ENCODE measurements at places on chromosomes 4 and X.

DNA sequence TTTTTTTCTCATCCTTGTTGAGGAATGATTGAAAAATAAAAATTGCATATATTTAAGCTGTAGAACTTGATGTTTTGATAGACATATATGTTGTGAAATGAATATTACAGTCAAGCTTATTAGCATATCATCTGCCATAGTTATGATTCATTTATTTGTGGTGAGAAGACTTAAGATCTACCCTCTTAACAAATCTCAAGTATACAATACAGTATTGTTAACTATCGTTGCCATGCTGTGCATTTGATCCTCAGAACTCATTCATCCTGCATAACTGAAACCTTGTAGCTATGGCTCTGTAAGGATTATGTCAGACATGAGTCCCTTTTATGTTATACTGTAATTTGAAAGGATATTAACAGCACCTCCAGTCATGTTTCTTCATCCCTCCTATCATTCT, 2045.3 kb downstream of the ARAP2 start:
- DNase-seq: no peak

DNA sequence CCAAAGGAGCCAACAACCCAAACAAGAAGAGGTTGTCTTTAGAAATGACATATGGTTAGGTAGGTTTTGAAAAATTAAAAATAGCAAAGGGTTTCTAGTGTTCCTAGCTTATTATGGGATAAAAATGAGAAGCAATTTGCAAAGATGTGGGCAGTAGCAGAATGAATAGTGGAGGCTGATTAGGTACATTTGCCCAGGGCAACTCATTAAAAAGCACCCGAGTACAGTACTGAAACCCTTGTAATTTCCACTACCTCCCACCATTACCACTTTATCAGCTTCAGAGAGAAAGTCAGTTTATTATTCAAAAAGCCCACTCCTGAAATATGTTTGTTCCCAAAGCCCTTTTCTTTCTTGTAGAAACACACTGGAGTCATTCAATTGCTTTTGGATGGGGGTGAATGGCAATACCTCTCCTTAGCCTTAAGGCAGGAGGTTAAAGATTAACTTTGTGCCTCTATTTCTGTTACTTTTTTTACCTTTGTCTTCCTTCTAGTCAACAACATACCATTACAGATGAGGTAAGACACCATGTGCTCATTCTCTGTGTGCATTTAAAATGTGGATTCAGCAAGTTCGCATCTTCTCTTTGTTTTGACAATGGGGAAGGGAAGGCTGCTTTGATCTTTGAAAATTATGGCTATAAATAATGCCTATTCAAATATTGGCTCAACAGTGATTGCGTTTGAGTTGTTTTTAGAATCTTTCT, 353.8 kb upstream of the CASK start:
- DNase-seq: no peak

DNA sequence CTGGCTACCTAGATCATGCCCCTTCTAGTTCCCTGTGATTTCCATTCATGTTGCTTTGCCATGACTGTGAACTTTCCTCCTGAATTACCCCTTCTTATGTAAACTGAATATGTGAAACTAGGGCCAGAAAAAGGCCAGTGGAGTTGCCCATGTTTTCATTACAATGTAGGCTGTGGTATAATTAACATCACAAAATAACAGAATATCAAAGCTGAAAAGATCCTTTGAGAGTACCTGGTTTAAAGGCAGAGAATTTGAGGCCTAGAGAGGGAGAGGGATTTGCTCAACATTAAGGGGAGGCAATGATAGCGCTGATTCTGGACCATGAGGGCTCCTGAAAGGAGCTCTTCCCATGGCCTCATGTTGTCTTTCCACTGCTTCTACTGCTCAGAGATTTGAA, 392.2 kb downstream of the OPHN1 start:
- DNase-seq: no peak

DNA sequence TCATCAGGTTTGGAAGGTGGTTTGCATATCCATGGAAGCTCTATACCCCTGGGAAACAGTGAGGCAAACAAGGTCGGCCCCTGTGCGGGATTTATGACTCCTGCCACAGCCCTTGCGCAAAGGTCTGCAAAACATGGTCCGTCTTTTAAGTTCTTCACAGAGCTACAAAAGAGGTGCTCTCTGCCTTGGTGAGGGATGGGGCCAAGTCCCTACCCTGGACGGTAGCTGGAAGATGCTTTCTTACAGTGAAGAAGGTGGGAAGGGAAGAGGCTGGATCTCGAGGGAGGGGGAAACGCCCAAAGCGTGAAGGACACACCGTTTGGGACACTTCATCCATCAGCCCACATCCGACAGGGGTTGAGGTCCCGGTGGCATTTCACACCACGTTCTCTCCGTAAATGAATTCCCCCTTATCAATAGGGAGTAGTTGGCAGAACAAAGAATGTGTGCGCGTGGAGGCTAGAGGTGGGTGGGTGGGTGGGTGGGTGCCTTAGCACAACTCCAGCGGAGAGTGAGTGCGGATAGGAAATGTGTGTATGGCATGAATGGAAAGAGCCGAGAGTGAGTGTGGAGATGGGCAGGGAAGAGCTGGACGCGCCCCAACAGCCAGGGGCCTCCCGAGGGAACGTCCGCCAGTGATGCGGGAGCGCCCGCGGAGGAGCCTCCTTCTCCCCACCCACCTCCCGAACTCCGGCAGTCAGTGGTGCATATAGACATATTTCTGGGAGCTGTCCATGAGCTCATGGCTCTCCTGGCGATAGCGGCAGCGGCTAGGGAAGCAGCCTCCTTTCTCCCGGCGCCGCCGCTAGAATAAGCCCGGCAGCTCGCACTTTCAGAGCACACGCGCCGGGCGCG, 68.3 kb downstream of the LARP7 start:
- DNase-seq: peak; percentile 72

- no peak for DNase-seq
Measured at GRCh38 chrX:56499372-56499771, 64.1 kb upstream of the UBQLN2 start.

DNA sequence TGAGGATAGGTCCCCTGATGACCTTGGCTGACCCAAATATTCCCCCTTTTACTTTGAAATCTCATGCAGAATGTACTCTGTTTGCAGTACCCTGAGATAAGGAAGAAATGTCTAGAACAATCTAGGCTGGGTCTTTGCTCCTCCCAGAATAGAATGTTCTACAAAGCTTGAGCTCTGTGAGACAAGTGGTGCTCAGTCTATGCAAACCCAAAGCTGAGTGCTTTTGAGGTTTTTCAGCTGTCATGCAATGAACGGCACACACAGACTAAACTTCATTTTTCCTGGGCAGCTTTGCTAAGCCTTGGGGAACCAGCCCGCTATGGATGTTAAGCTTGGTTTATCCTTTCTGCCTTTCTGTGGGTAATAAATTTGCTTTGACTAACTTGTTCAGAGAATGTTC, 513.6 kb downstream of the FAT4 start:
- DNase-seq: no peak

DNA sequence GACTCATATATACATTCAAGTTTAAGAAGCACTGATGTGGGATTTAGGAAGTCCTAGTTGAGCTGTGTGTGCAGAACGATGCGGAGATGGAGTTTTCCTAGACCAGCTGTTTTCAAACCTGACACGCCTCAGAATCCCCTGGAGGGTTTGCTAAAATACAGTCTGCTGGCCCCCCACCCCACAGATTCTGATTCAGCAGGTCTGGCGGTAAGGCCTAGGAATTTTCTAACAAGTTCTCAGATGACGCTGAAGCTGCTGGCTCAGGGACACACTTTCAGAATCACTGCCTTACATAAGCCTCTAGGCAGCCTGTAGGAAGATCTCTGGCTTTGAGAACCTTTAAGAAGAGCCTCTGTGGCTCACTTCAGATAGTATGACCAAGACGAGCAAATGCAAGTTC, 73.1 kb downstream of the PHEX start:
- DNase-seq: no peak

DNA sequence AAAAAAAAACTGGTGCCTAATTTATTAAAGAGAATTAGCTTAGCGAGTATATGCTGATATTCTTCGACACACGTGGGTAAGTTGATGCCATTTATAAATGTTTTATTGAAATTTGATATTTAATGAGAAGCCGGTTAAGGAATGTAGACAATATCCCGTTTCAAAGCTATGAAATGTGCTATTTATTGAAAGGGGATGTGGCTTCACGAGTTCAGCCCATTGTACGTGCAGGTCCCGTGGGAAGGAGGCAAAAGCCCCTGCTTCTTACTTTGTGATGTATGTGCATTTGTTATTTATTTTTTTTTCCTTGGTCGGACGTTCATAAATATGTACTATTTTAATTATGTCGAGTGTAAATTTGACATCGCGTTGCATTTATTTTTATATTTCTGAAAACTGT, 20.2 kb downstream of the SHOX start:
- DNase-seq: no peak

All from nephron progenitor cell (in vitro differentiated cells).